ENCODE measurements at places on chromosomes 1 and 21.

GRCh38 chr1:236686815-236687160 is 489 bp downstream of the ACTN2 start:
- DNase-seq, result peak; percentile 4

DNA sequence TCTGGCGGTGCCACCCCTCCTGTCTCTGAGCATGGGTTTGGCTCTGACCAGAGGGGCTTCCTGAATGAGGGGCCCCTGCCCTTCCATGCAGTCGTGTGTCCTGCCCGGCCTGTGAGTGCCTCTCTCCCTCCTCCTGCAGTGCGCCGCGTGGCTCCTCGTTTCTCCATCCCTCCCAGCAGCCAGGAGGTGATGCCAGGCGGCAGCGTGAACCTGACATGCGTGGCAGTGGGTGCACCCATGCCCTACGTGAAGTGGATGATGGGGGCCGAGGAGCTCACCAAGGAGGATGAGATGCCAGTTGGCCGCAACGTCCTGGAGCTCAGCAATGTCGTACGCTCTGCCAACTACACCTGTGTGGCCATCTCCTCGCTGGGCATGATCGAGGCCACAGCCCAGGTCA is 57.9 kb downstream of the PTPRF start:
- DNase-seq, result no peak

DNA sequence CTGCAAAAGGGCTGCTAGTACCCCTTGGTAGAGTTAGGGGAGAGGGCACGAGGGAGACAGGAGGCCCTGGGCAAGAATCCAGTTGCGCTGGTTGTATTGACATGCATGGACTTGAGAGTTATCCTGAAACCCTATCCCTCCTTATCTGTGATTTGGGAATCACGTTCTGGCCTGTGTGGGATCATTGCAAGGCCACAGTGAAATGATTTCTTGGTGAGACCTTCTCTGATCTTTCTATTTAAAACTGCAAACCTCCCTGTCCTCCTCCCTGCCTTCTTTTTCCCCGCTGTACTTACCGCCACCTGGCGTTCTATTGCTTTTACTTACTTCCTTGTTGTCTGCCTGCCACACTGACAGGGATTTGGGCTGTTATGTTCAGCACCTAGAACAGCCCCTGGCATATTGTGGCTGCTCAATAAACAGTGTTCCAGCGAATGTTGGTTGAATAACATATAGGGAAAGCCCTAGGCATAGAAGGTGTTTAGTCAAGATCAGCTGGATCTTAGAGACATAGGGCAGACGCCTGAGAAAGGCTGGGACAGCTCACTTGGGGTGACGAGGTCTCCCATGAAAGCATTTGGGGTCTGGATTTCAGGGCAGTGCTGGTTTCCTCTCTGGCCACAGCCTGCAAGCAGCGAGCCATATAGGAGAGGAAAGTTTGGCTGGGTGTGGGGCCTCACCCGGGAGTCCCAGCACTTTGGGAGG is 25.6 kb downstream of the ALPL start:
- DNase-seq, result peak; percentile 15

DNA sequence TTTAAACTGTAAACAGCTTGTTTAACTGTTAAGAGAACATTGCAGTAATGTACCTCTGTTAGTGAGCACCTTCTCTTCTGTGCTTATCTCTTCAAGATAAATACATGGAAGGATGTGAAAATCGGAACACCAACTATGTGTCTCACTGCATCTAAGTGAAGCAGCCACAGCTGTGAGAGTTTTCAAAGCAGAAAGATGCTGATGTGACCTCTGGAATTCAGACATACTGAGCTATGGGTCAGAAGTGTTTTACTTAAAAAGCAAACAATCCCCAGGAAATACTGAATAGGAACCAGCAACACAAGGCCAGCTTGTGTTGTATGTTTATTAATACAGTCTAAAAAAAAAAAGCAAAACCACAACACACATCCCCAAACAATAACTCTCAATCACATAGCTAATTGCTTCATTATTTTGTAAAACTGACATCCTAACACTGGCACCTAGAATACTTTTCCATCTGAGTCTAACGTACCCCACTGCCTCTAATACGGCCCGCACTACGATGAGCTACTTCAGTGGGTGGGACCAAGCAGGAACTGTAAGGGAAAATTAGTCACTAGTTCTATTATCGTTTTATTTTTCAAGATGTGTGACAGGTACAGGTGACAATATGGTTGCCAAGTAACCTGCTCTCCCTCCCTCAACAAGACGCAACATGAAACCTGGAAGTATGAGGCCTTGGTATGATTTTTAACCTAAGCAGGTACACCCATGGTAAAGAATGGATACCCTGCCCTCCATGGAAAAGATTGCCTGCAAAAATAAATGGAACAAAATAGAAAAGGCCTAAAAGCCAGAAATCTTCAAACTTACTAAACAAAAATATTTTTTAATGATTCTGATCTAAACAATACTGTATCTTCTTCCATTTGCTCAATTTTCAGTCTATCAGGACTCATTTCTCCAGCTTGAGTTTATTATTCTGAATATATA is 13.9 kb downstream of the ERRFI1 start:
- no peak for DNase-seq

DNA sequence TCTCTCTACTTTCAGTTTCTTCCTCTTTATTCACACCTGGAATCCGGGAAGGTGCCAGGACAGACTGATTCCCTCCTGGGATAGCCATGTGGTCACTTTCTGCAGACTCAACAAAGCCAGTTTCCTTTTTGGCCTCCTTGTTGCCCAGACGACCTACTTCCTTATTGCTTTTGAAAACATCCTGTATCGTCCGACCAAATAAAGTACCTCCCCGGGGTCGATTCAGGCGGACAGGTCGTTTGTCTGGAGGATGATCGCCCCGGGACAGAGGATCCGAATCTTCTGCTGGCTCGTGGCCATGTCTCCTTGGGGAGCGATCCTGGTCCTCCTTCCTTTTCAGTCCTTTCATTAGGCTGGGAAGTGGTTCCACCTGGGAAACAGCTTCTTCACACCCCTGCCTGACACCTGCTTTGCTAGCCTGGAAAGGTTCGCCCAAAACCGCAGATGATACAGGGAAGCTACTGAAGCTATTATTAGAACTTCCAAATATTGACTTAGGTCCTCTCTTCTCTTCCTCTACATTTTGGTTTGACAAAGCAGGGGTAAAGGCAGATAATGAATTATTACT is 1.2 kb downstream of the MCM3AP start:
- DNase-seq, result no peak

DNA sequence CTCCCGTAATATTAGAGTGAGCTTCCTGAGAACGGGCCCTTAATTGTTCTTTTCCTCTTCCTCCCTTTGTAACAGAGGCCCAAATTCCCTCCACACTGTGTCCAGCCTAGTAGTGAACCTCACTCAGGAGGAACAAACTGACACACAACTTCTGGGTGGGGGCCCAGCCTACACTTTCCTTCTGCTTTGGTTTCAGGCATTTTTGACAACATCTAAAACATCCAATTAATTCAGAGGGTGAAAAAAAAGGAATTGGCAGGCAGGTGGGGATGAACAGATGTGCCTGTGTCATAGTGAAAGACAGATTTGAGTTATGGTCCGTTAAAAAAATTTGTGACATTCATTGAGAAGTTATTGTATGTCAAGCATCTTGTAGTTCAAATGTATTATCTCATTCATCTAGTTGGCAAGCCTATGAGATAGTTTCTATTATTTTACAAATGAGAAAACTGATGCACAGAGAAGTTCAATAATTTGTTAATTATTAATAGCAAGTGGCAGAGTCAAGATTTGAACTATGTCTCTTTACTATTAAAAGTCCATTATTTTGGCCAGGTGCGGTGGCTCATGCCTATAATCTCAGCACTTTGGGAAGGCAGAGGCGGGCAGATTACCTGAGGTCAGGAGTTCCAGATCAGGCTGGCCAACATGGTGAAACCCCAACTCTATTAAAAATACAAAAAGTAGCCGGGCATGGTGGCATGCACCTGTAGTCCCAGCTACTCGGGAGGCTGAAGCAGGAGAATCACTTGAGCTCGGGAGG is 41.6 kb upstream of the LRIG2 start:
- no peak for DNase-seq

- no peak for DNase-seq
Measured at GRCh38 chr1:204931768-204932572, 61.3 kb downstream of the NFASC start.

DNA sequence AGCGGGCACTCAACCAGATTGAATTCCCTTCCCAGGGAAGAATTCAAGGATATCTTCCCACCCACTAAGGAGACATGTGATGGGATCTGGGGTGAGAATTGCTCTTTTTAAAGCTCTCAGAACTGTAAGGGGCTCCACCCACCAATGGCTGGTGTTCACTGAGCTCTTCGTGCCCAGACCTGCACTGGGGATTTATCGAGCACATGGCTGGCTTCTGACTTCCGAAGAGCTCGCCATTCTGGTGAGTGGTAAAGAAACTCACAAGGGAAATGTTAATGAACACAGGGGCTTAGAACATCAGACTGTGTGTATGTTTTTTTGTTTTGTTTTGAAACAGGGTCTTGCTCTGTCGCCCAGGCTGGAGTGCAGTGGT is 9.8 kb downstream of the PADI3 start:
- no peak for DNase-seq

DNA sequence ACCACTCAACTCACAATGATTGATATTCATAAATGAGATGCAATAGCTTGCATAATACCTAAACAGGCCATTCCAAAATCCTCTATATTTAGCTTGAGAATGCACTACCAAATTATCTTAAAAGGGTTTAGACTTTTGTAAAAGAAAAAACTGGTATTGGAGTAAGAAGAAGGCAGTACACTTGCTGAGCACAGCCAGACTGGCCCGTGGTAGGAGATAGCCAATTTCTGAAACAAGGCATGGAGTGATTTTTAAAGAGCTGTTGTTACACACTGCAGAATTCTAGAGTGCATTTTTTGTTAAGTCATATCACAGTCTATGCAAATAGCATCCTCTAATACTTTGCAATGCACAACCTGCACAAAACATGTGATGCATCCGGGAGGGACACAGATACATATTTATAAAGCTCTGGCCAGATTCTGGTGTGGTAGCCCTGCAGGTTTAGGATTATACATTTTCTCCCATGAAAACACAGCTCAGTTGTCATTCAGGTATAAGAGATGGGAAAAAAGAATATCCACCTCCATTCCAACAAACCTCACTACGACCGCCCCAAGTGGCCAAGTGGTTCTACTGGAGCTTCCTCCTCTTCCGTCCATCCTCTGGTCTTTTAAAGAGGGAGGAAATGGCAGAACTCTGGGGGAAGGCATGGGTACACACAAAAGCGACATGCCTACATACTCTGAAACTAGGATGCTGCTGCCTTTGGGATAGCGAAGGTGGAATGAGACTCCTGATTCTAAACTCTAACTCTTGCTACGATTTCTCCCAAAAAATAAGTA is 40.8 kb downstream of the BCAR3 start:
- DNase-seq, result no peak

GRCh38 chr1:173042806-173043205 is 7.9 kb downstream of the TNFSF18 start:
- DNase-seq, result no peak

DNA sequence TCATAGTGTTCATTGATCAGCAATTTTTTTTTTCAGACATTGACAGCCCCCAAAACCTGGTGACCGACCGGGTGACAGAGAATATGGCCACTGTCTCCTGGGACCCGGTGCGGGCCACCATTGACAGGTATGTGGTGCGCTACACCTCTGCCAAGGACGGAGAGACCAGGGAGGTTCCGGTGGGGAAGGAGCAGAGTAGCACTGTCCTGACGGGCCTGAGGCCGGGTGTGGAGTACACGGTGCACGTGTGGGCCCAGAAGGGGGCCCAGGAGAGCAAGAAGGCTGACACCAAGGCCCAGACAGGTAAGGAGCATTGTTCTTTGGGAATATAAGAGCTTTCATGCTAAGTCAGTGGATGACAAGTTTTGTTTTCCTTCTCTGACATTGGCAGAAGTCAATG is 49.3 kb downstream of the TNN start:
- DNase-seq, result no peak

GRCh38 chr1:214224611-214225354 is 56.2 kb upstream of the SMYD2 start:
- no peak for DNase-seq

DNA sequence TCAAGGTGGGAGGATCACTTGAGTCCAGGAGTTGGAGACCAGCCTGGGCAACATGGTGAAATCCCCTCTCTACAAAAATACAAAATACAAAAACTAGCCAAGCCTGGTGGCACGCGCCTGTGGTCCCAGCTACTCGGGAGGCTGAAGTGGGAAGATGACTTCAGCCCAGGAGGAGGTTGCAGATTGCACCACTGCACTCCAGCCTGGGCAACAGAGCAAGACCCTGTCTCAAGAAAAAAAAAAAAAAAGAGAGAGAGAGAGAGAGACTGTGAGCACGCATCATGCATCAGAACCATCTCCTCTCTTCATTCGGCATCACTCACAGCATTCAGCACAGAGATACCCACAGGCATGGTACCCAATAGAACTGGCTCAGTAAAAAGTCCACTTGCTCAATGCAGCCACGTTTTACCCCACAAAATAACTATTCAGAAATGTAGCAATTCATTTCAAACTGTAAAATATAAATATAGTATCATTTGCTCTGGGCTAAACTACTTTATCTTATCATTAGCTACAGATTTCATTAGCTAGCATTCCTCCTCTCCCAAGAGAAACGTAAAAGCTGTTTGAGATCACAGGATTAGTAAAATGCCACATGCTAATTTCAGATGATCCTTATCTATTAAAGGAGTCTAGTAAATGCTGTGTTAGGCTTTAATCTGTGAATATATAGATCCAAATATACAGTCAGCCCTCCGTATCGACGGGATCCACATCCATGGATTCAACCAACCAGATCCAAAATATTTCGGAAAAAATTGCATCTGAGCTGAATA is 11.7 kb downstream of the LBR start:
- no peak for DNase-seq

GRCh38 chr1:183195142-183195574 is 9.1 kb downstream of the LAMC2 start:
- no peak for DNase-seq

DNA sequence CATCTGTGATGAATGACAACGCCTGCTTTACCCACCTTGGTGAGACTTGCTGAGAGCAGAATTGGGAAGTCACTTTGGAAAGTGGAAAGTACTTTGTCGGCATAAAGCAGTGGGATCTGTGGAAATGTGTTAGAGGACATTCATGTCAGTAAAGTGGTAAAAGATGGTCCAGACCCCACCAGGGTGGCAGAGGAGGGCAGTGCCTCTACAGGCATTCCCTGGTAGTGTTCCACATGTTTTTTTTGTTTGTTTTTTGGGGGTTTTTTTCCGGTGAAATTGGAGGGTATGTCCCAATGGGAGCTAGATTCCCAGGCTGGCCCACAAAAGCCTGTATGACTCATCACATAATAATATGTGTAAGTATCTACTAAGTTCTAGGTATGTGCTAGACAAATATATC is 80.6 kb downstream of the ELAVL4 start:
- DNase-seq, result no peak

DNA sequence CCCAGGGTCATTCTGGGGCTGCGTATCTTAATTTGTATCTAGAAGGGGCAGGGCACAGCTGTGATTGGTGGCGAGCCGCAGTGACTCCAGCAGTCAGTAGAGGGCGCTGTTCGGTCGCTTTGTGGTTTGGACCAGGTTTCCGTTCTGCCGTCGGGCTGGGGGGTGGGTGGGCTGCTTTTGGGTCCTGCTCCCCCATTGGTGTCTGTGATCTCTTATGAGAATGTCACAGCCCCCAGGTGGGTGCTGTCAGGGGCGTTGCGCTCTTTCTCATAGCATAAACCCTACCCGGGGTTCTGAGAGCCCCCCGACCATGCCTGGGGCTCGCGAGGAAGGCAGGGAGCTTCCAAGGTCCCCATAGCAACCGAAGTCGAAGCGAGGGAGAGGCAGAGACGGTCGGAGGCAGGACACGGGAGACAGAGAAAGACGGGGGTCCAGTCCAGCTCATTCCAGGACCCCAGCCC is 5.4 kb downstream of the TFF3 start:
- peak; percentile 70 for DNase-seq

GRCh38 chr21:42735944-42736343 is 82.5 kb downstream of the PDE9A start:
- DNase-seq, result no peak

Data from activated naive CD8-positive, alpha-beta T cell treated with anti-CD3 and anti-CD28 coated beads for 36 hours (primary cell).